ENCODE measurements at places on chromosomes 4 and X.
A peak's percentile ranks its signal among the peaks of the same experiment; 100 is the strongest.

DNA sequence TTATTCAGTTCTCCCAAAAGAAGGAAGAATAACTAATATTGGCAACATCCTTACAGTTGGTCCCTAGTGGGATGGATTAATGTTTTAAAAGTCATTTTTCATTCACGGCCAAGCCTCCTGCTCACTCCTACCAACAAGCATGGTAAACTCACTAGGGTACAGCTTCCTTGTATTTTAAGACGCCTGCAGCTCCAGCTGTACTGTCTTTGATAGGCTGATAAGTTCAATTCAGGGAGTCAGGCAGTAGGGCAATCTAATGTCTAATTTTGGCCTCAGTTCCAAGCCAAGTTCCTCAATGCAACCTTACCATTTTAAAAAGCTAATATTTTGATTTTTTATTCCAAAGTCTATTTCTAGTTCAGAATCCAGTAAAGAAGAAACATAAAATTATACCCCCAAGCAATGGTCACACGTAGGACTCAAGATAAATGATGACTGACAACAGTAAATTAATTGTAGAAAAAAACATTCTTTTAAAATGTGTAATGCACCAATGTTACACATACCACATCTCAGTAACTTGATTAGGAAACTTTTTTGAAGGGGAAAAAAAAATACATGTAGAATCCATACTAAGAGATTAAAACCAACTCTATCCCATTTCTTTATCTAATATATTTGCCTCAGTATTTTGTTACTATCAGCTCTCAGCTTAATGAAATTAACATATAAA is 9.3 kb downstream of the LCORL start:
- DNase-seq = no peak

DNA sequence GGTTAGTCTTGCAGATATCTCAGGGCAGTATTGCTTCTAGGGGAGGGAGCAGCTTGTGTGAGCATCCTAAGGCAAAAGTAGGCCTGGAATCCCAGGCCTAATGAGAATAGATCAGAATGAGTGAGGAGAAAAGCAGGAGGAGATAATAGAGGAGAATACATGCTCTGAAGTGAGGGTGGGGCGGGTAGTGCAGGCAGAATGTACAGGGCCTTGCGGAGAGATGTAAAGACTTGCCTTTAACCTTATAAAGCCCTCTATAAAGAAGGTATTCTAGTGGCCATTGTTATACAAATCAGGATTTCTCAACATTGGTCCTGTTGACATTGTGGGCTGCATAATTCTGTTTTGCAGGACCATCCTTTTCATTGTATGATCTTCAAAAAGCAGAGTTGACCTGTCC is 855.3 kb downstream of the PCDH7 start:
- no peak for DNase-seq

- DNase-seq = no peak
Measured at GRCh38 chr4:102730968-102731533, 29.7 kb downstream of the MANBA start.

GRCh38 chr4:183674153-183674552 is 15.1 kb downstream of the TRAPPC11 start:
- DNase-seq = no peak

DNA sequence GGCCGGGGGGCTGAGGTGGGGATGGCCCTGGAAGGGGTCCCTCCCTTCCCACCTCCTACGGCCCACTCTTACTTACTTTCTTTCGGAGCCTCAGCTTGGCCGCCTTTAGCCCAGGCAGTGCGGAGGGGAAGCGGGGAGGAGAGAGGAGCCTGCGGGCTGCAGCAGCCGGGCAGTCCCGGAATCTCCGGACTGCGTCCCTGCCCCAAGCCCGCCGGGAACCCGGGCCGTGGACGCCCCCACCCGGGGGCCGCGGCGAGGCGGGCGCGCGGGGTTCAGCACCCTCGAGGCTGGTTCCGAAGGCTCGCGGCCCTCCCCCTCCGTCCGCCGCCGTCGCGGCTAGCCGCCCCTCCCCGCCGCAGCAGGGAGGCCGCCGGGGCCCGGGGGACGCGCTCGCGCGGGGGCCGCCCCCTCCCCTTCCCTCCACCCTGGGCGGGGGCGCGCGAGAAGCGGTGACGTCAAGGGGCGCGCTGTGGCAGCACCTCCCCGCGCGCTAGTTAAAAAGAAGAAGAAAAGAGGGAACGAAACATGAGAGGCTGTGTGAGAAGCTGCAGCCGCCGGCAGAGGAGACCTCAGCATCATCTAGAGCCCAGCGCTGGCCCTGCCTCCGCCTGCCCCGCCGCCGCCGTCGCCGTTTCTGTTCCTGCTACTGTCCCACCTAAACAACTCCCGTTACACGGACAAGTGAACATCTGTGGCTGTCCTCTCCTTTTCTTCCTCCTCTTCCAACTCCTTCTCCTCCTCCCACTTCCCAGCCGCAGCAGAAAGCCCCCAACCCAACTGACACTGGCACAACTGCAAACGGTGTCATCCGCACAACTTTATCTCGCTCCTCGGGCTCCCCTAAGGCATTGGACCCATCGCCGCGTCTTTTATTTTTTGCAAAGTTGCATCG is at the start of gene HHIP:
TSS of gene HHIP (plus strand) at position 526 of the 892 bp plus-strand sequence. CDS start 520 bp downstream, outside the sequence.
- peak; percentile 17 for DNase-seq

DNA sequence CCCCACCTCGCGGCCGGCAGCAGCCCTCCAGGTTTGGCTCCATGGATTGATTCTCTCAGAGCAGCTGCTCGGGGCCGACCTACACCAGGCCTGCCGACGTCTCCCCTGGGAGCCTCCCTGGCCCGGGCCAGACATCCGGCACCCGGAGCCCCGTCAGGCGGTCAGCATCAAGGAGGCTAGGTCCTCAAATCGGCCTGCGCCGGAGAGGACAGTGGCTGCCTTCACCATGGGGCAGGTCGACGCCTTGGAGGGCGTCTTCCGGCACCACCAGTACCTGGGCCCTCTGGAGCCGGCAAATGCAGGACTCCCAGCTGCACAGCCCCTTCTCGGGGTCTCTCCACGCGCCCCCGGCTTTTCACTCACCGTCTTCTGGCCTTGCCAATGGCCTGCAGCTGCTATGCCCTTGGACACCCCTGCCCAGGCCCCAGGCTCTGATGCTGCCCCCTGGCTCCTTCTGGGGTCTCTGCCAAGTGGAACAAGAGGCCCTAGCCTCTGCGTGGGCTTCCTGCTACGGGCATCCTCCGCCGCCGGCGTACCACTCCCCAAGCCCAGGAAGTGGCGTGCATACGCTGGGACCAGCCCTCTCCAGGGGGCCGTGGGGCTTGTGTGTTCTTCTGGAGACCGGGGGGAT is 341.8 kb downstream of the MAGEB5 start:
- no peak for DNase-seq

DNA sequence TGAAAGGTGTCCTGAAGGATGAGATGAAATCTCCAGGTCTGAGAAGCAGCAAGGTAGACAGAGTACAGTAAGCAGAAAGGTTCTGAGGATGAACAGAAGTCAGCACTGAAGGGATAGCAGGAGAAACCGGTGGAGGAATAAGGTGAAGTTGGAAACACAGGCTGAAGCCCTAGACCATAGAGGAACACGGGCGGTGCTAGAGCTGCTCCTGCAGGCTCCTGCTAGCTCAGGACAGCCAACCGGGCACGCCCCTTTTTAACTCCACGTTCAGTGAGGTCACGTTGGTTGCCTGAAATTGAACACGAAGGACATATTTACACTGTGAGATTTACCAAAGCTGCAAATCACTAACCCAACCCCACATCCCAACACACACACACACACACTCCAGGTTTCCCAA is 1886.4 kb upstream of the AGA start:
- no peak for DNase-seq

- no peak for DNase-seq
Measured at GRCh38 chrX:6681521-6682145, 146.7 kb upstream of the VCX3A start.

DNA sequence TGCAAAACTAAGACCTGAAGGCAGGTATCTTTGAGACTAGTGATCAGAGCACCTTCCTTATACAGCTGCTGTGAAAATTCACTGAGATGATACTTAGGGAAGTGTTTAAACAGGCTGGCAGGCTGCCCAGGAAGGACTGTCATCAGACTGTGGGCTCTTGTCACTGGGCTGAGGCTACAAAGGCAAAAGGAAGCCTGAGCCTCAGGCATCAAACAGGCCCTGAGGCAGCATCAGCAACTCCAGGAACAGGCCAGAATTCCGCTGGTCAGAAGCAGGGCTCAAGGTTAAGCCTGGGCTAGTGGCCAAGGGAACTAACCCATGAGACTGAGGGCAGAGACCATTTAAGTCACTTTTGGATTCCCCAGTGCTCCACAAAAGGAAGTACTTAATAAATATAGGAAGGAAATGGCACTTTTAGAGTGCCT is 12.8 kb downstream of the PJA1 start:
- DNase-seq = no peak

DNA sequence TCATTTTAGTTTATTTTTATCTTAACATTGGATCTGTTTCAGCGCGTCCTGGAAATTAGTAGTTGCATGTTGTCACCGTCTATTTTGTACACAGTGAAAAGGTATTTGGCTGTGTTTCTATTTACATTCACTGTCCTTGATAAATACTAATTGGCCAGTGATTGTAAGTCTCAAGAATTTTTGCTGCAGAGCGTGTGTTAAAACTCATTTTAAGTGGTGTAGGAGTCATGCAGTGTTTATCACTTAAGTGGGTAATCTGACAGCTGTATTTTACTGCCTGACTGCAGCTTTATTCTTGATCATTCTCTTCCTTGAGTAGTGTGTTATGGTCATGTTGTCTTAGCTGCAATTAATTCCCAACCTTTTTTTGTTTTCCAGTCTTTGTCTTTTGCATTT is 9.8 kb downstream of the GUCY1A1 start:
- no peak for DNase-seq

DNA sequence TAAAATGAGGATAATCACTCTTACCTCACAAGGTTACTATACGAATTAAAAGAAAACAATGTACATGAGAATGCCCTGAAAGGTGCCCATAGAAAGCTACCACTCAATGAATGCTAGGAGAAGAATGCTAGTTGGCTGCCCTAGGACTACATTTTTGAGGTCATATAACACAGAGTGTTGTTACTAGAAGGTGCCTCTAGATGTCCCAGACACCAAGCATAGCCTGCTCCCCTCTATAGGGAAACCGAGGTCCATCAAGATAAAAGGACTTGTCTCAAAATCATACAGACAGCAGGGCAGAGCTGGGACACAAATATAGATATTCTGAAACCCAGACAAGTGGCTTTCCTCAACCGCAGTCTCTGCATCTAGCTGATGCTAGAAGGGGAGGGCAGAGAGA is 147.0 kb upstream of the ARHGEF9 start:
- DNase-seq = no peak

DNA sequence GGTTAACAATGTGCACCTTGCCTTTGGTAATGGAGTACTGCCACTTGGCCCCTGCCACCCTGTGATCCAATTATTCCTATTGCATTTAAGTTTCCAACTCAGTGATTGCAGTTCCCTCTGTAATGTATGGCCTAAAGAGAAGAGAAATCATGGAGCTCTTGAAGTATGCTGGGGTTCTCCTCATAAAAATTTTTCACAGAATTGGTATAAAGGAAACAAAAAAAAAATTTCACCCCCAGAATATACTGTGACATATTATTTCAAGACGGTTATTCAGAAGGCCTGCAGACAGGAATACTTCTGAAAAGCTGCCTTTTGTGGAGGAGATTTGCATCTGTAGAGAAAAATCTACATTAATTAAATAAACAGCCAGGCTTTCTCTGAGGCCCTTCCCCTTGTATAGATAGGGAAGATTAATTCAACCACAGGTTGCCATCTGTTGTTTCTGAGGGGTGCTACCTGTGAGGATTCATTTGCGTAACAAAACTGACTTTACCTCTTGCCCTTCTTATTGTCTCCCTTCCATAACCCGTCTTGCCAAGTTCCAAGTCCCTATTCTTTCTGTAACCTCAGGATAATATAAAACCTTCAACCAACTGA is 94.8 kb upstream of the LANCL3 start:
- DNase-seq = no peak

DNA sequence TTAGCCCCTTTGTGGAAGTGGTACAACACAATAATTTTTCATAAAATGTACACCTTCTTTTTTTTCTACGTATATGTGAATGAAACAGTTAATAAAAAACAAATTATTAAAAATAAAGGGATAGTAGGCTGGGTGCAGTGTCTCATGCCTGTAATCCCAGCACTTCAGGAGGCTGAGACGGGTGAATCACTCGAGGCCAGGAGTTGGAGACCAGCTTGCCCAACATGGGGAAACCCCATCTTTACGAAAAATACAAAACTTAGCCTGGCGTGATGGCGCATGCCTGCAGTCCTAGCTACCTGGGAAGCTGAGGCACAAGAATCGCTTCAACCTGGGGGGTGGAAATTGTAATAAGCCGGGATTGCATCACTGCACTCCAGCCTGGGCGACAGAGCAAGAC is 244.9 kb downstream of the RAPGEF2 start:
- DNase-seq = no peak

DNA sequence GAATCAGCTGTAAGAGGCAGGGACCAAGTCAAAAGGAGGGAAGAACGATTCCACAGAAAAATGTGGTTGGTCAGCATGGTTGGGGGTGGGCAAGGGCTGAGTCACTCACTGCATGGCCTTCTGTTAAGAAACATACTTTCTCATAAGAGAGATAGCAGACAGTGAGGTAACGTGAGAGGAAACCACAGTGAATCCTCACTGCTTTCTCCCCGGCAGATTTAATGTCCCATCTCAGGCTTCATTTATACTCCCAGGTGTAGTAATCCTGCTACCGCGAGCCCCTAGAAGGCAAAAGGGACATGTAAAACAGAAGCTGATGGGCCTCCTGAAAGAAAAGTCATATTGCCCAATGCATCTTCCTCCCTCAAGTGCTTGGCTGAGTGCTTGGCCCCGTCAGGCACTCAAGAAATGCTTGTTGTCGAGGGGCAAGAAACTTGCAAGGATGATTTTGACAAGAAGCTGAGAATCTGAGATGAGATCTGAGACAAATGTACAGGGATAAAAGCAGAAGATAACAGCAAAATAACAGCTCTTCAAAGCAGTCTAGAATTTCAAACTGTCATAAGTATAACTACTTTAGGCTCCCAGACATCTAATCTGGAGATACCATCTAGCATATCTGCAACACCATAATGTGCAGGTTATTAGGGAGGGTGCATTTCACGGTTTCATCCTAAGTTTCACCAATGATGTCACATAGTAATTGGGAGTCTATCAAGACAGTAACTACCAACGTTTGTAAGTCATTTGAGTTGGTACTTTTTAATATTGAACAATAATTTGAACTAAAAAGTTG is 40.2 kb downstream of the SH3KBP1 start:
- DNase-seq = peak; percentile 27

DNA sequence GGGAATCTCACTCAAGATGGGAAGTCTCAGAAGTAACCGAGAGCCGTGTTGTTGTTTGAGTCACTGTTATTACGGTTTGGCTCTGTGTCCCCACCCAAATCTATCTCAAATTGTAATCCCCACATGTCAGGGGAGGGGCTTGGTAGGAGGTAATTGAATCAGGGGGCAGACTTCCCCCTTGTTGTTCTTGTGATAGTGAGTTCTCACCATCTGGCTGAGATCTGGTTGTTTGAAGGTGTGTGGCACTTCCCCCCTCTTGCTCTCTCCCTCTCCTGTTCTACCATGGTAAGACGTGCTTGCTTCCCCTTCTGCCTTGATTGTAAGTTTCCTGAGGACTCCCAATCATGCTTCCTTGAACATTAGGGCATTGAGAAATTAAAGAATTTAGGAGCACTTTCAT is 37.0 kb downstream of the HAND2 start:
- no peak for DNase-seq
